ENCODE measurements at places on chromosomes 5 and 9. TPM values are rescaled to one million over a fixed set of nuclear protein-coding genes. Genes with fewer than 3 reads are reported as not detected.

DNA sequence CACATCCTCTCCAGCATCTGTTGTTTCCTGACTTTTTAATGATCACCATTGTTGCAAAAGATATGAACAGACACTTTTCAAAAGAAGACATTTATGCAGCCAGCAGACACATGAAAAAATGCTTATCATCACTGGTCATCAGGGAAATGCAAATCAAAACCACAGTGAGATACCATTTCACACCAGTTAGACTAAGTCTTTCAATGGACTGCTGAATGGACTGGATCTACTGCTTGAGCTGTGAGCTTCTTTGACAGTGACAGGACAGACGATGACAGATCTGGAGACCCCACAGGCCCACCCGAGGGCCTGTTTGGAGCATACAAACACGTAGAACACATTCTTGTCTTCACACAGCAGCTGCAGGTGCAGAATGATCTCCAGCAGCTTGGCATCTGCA is 266.1 kb upstream of the RIOK2 start:
- H3K4me1 ChIP-seq: no peaks in the 10 kb centered on the region
- no peak overlapping the region for H3K4me3 ChIP-seq
- H3K27ac ChIP-seq: no peak overlapping the region
- no peaks in the 10 kb centered on the region for H3K27me3 ChIP-seq
- DNase-seq: no peak

Gene GKAP1
- total RNA-seq: 3.9 TPM

DNA sequence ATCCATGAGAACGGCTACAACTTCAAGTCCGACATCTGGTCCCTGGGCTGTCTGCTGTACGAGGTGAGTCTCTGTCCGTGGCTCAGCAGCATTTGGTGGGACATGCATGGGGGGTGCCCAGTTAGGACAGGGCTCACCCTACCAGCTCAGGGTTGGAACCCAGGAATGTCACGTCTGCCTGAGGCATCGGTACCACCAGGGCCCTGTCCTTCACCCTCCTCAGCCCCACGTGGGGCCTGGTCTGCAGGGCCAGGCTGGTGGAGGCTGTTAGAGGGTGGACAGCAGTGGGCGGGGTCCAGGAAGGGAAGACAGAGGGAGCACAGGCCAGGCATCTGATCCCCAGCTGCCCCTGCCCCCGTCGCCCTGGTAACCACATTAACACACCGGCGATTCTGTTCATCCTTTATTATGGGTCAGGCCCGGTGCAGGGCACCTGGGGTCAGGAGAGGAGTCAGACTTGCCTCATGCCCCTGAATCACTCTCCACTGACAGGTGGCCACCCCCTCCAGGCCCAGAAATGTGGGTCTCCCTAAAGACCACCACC is 75.6 kb downstream of the PSMB7 start:
- H3K27ac ChIP-seq: no peak overlapping the region
- no peaks in the 10 kb centered on the region for H3K27me3 ChIP-seq
- no peak overlapping the region for H3K4me3 ChIP-seq
- H3K36me3 ChIP-seq: peaks cover 15% of the 10 kb centered on the region
- DNase-seq: no peak
- H3K4me1 ChIP-seq: no peaks in the 10 kb centered on the region

GRCh38 chr9:131394464-131395156 is 724 bp downstream of the PRRC2B start:
- no peaks in the 10 kb centered on the region for H3K27me3 ChIP-seq
- peak overlapping the region; percentile 88 for H3K4me3 ChIP-seq
- peak; percentile 75 for DNase-seq
- H3K27ac ChIP-seq: peak overlapping the region; percentile 95
- peaks cover 24% of the 10 kb centered on the region for H3K36me3 ChIP-seq

DNA sequence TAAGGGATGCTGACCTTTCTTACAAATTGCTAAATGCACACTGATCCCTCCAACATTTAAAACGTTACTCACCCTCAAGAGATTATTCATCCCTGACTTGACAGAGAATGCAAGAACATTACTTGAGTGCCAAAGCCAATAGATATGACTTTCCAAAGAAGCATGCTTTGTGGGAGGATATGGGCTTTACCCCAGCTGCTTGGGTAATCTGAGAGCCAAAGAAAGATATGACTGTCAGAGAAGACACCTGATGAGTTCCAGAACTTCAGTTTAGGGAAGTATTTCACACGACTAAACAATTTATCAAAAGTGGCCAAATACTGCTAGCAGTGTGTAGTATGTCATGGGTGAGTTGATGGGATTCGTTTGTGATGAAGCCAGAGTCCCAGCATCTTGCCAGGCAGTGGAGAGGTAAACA is 7.4 kb upstream of the SPDL1 start:
- DNase-seq: no peak
- H3K27me3 ChIP-seq: peaks cover 25% of the 10 kb centered on the region
- peaks cover 3% of the 10 kb centered on the region for H3K4me1 ChIP-seq
- no peak overlapping the region for H3K4me3 ChIP-seq
- H3K27ac ChIP-seq: no peak overlapping the region

Gene CCL19
- total RNA-seq: not detected

- H3K4me1 ChIP-seq: no peaks in the 10 kb centered on the region
- H3K4me3 ChIP-seq: no peak overlapping the region
- peaks cover 4% of the 10 kb centered on the region for H3K27me3 ChIP-seq
- H3K36me3 ChIP-seq: no peaks in the 10 kb centered on the region
- DNase-seq: no peak
Observed at GRCh38 chr5:178421128-178421527, 169.1 kb downstream of the COL23A1 start.

Gene SPINK6
- total RNA-seq: not detected

DNA sequence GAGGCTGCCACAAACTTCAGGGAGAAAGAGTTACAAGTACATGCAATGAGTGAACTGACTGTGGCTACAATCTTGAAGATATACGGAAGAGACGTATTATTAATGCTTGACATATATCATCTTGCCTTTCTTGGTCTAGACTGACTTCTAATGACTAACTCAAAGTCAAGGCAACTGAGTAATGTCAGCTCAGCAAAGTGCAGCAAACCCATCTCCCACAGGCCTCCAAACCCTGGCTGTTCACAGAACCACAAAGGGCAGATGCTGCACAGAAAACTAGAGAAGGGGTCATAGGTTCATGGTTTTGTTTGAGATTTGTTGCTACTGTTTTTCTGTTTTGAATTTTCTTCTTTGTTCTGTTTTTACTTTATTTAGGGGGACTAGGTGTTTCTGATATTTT is 21.0 kb downstream of the IL7R start:
- H3K36me3 ChIP-seq: peaks cover 93% of the 10 kb centered on the region
- peak overlapping the region; percentile 90 for H3K27ac ChIP-seq
- H3K4me3 ChIP-seq: no peak overlapping the region
- no peaks in the 10 kb centered on the region for H3K27me3 ChIP-seq
- peaks cover 81% of the 10 kb centered on the region for H3K4me1 ChIP-seq

DNA sequence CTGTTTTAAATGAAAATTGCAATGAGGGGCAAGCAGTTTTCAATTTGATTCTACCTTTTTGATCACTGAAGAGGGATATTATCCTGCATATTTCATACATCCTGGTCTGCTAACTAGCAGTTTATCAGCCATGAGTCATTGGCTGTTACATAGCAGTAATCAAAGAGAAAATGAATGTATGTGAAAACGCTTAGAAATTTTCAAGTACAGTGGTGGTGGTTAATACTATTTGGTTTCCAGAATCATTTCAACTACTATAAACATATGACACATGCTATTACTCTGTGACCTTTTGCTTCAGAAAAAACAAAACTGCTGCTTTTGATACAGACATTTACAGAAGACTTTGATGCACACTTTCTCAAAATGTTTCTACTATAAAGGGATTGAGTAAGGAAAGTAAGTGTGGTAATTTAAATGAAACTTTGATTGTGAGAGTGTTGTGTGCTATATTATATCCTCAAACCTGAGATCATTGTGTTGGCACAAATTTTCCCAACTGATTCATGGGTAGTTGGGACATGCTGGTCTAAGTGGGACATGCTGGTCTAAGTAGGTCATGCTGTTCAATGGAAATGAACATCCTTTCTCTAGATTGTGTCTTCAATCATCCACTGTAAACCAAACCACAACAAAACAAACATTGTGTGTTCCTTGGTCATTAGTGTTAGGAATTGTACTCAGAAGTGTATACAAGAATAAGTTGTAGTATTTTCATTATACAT is 5.1 kb downstream of the RNF14 start:
- peak overlapping the region; percentile 85 for H3K27ac ChIP-seq
- H3K27me3 ChIP-seq: no peaks in the 10 kb centered on the region
- peaks cover 38% of the 10 kb centered on the region for H3K4me1 ChIP-seq
- no peak for DNase-seq
